ENCODE measurements at places on chromosomes 2 and 18.

DNA sequence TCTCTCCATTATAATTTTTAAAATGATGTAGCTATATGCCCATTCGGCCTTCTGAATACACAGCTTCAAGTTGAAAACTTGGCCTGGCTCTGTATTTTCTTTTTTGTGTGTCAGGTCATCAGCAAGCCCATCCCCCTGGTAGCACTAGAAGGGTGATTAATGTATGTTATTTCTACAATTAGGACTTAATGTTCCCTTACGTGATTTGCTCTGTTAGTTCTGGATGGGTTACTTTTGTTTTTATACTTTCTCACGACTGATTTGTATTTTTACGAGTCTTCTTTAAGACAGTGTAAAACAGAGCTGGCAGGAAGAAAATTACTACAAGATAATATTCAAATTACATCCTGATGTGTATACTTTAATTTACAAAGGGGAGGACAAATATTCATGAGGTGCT is 88.4 kb upstream of the RGPD4 start:
- no peak for DNase-seq

- DNase-seq, result no peak
Measured at GRCh38 chr2:217866457-217866856, 136.3 kb downstream of the TNS1 start.

- DNase-seq, result no peak
Measured at GRCh38 chr18:25181581-25181980, 170.4 kb downstream of the ZNF521 start.

DNA sequence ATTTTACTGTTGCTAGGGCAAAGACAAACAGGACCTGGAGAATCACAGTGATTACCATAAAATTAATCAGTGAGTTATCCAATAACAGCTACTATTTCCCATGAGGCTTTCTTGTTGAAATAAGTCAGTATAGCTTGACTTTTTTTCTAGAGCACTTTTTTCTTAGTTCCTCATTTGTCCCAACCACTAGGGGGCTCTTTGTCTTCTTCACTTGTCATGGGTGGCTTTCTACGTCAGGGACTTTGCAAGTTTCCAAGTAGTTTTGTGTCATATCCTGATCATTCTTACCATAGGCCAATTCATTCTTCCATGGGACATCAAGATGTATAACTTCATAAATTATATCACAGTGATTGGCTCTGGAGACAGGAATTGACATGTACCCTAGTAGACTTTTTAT is 1019.6 kb upstream of the PIK3C3 start:
- no peak for DNase-seq

GRCh38 chr2:31089645-31090044 is 48.6 kb downstream of the GALNT14 start:
- DNase-seq, result no peak

GRCh38 chr2:47313141-47313691 is 89.7 kb upstream of the MSH2 start:
- no peak for DNase-seq

DNA sequence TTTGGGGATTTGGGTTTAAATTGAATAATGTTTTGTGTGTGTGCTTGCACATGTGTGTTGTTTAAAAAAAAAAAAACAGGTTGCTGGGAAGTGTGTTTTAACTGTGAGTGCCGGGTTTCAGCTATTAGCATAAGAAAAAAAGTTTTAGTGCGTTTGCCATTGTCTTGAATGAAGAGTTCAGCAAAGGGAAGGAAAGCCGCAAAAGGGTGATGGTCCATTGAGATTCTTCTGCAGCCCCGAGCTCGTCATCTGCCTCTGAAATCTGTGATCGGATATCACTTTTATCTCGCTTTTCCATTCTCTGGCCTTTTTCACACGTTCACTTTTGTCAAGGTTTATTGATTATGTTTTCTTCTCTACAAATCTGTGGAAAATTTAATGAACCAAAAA is 4.7 kb downstream of the GLI2 start:
- no peak for DNase-seq

GRCh38 chr18:22731398-22731797 is 201.7 kb upstream of the RBBP8 start:
- DNase-seq, result no peak

DNA sequence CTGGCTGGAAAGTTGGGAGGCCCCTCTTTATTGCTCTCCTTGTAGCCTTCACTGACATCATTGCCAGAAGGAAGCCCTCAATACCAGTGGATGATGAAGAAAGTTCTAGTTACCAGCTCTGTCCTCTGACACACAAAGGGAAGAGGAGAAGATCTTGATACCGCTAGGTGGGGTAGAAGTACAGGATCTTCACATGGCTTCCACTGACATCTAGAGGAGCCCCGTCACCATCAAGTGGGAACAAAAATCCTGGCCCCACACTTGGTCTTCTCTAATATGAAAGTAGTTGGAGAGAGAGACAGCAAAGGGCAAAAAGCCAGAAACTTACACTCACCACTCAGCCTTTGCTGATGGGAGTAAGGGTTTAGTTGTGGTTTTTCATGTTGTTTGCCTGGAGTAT is 12.4 kb downstream of the XIRP2 start:
- DNase-seq, result no peak

GRCh38 chr2:234313558-234313957 is 183.3 kb downstream of the ARL4C start:
- no peak for DNase-seq

GRCh38 chr2:21270083-21270491 is 146.3 kb downstream of the TDRD15 start:
- DNase-seq, result no peak

- DNase-seq, result no peak
Measured at GRCh38 chr2:8225266-8225665, 456.6 kb upstream of the ID2 start.

DNA sequence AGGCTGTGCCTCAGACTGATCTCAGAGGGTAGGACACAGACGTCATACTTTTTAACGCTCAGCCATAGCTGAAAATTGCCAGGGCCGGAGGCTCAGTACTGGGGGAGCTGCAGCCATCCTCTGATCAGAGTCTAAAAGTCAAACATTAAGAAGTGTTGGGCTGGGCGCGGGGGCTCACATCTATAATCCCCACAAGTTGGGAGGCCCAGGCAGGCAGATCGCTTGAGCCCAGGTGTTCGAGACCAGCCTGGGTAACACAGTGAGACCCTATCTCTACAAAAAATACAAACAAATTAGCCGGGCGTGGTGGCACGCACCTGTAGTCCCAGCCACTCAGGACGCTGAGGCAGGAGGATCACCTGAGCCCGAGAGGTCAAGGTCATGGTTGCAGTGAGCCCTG is 48.8 kb downstream of the FAM178B start:
- no peak for DNase-seq

DNA sequence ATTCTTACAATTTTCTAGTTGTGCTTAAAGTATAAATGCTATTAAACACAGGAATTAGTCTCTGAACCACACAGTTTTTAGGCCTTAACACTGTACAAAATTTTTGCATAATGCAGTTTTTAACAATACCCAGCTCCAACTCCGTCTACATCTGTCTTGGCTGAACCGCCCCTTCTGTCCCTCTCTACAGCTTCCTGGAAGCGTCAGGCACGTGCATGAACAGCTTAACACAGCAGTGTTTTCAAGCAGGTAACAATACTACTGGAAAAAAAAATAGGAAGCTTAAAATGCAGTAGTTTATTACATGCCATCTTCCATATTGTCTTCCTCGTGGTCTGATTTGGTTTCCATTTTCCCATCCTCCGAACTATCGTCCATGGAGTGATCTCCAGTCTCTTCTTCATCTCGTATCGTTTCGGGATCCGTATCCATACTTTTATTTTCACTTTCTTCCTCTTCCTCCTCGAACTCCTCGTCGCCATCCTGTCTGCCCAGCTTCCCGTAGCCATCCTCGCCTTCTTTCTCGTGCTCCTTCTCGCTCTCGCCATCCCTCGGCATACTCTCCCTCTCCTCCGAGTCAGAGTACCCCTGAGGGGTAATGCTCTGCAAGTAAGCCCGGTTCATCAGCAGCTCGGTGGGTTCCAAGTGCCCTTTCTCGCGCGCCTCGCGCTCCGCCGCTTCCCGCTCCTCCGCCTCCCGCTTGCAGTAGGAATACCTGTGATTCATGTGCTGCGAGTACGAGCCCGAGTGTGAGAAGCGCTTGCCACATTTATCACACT is 130.6 kb downstream of the ZEB2 start:
- no peak for DNase-seq

GRCh38 chr18:48408111-48408726 is 964 bp downstream of the ZBTB7C start:
- no peak for DNase-seq

GRCh38 chr18:31657823-31658669 is 26.3 kb downstream of the B4GALT6 start:
- DNase-seq, result no peak

- no peak for DNase-seq
Measured at GRCh38 chr2:227177592-227178336, 13.3 kb downstream of the COL4A3 start.

GRCh38 chr2:236081171-236081570 is 87.0 kb downstream of the GBX2 start:
- DNase-seq, result no peak

- no peak for DNase-seq
Measured at GRCh38 chr2:65456886-65457285, 24.5 kb upstream of the SPRED2 start.

DNA sequence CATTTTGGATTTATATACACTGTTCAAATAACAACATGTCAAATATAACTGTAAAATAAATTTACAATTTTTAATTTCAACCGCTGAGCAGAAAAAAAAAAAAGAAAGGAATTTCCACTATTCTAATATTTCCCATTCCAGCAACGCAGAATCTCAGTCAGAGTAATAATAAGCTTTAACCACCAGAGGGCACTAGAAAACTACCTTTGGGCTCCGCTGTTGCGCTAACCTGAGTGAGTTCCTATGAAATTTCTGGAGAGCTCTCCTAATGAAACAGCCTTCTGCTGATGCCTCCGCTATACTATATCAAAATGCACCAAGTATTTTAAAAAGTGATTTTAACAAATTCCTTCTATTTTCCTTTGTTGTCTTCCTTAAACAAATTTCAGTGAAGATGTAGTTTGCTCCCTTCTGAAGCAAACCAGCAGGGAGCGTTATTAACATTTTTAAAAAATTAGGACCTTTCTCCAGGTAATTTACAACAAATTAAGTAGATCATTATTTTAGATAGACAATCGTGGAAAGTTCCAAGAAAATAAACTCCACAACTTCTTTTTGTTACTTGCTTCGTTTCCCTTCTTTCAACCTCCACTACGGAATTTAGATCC is 23.0 kb downstream of the ERMN start:
- no peak for DNase-seq

- no peak for DNase-seq
Measured at GRCh38 chr2:100524331-100524730, 38.5 kb upstream of the PDCL3 start.

DNA sequence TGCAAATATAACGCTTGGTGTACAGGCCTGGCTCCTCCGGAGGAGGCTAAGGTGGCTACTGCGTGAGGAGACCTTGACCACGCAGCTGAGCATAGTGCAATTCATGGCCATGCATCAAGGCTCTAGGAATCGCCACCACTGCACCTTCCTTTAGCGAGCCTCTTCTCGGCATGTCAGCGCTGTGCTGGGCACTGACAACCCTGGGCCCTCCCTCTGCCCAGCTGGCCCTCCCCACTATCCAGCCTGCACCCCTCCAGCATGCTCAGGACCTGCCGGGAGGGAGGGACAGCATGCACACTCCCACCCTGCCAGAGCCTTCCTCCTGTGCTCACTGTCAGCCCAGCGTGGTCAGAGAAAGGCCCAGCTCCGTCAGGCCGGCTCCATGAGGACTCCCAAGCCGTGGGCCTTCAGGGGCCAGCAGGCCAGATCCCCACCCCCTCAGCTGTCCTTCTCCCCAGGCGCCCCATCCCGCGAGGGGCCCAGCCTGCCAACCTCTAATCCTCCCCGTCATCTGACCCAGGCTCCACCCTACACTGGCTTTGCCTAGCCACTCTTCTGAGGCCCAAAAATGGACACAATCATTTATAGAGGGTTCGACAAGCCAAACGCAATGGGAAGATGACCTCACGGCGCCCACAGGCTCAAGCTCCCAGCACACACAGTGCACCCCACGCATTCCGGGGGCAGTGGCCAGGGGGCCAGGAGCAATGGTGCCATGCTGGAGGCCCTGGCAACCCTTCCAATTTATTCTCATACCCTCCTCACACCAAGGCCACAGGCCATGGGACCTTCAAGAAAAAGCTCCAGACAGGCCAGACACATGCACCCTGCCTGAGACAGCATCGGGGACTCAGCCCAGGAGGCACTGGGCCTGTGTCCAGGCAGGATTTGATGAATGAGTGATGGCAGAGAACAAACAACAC is 3.5 kb downstream of the BIN1 start:
- no peak for DNase-seq

GRCh38 chr2:100260712-100261620 is 61.3 kb downstream of the LONRF2 start:
- no peak for DNase-seq

GRCh38 chr18:28581521-28582071 is 404.7 kb upstream of the CDH2 start:
- no peak for DNase-seq

DNA sequence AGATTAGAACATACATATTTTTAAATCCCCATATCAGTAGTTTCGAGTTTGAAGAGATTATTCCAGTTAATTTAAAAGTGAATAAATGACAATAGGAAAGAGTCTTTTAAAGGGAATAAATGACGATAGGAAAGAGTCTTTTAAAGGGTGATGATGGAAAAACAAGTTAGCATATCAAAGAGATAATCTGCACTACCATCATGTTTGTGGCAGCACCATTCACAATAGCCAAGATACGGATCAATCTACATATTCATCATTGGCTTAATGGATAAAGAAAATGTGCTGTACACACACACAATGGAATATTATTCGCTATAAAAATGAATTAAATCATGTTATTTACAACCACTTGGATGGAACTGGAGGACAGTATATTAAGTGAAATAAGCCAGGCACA is 15.0 kb downstream of the ATG16L1 start:
- DNase-seq, result no peak

DNA sequence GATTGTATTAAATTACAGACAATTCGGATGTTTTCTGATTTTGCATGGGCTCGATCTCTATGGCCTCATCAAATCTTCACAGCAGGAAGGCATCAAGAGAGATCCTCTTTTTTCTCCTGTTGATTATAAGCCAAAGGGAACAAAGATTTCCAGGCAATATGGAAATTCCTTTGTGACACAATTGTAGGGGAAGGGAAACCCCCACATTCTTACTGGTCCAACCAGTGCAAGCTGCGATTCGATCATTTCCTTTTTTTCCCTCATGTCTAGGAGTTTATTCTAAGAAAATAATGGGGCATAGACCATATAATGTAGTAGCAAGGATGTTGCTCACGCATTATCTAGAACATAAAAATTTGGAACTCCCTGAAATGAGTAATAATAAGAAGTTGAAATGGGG is 87.7 kb downstream of the LYPD6 start:
- DNase-seq, result no peak

All from stimulated activated CD8-positive, alpha-beta memory T cell treated with anti-CD3 and anti-CD28 coated beads, Interleukin-4, amount 100 ng/mL, for 24 hours (primary cell).